ENCODE measurements at places on chromosomes 1 and 21.

GRCh38 chr1:41379738-41380130, 18.5 kb downstream of the FOXO6 start:
- DNase-seq = no peak

DNA sequence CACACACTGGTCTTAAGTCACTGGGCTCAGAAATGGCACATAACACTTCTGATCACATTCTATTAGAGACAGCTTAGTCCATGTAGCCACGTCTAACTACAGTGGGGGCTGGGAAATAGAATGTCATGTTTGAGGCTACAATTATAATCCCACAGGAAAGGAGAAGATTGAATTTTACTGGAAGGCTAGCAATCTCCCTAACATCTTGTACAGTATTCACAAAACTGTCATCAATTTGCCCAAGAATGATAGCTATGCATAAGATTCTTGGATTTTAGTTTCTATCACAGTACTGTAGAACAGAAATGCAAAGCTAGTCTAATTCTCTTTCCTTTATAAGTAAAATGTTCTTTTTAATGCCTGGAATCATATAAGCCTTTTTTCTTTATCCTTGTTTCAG, 12.7 kb upstream of the ZMYM6 start:
- DNase-seq = no peak

DNA sequence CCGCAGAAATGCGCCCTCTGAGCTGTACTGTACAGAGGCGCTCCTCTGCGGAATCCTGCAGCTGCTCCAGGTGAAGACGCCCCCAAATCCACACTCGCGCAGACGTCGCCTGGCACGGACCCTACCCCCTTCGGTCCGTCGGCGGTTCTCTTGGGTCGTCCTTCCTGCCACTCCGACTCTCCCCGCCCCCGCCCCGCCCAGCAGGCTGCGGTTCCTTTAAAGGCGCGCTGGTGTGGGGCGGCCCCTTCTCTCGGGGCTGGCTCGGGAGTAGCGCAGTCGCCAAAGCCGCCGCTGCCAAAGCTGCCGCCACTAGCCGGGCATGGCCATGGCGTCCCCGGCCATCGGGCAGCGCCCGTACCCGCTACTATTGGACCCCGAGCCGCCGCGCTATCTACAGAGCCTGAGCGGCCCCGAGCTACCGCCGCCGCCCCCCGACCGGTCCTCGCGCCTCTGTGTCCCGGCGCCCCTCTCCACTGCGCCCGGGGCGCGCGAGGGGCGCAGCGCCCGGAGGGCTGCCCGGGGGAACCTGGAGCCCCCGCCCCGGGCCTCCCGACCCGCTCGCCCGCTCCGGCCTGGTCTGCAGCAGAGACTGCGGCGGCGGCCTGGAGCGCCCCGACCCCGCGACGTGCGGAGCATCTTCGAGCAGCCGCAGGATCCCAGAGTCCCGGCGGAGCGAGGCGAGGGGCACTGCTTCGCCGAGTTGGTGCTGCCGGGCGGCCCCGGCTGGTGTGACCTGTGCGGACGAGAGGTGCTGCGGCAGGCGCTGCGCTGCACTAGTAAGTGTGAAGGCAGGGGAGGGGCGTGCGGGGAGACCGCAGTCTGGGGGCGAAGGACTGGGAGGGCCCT, at the start of gene RASSF5:
Gene RASSF5, plus strand, starts transcription at position 248 of the 846 bp plus-strand sequence. Its CDS starts 72 bp downstream, at position 320.
- peak; percentile 83 for DNase-seq

GRCh38 chr1:50418600-50419109, 4.6 kb downstream of the DMRTA2 start:
- DNase-seq = no peak

DNA sequence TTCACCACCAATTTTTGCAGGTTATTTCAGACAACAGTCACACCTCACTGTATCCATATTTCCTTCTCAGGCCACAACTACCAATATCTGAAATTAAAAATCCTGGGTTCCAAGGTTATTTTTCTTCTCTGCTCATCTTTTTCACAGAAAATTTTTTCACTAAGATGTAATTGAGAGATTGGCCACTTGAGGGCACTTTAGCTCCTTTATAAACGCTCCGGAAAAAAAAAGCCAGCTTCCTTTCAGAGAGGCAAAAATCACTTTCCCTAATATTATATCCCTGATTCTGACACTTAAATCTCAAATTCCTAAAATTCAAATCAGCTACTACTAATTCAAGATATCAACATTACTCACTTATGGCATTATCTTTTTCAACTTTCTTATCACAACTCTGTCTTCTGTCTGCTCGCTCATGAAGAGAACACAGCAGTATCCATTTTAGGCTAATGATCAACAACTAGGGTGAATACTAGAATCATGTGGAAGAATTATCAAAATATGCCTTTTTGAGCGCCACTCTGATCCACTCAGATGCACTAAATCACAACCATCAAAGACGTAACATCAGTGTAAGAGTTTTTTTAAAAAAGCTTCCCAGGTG, 101.4 kb upstream of the RGS1 start:
- peak; percentile 48 for DNase-seq

GRCh38 chr1:224897529-224898327, 31.7 kb upstream of the DNAH14 start:
- DNase-seq = no peak

DNA sequence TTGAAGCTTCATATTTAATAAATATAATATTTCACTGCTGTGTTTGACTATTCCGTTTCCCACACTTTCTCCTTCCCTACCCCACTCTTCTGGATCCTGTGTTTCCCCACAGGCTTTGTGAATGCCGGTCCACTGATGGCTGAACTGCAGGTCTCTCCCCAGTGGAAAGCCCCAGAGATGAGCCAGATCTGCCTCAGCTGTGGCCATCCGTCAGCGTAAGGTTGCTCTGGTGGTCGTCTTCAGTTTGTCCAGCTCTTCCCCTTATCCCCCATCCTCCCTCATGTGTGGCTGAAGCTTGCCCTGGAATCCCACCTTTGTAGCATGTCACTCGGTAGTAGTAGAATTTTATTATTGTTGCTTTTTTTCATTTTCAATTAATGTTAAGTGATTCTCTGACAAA, 11.4 kb downstream of the SMAP2 start:
- no peak for DNase-seq

GRCh38 chr21:45448810-45449657, 44.1 kb downstream of the COL18A1 start:
- DNase-seq = no peak

- no peak for DNase-seq
Observed at GRCh38 chr1:114554577-114554976, 26.8 kb downstream of the BCAS2 start.

GRCh38 chr21:41054018-41054578, 113.9 kb upstream of the BACE2 start:
- DNase-seq = no peak

DNA sequence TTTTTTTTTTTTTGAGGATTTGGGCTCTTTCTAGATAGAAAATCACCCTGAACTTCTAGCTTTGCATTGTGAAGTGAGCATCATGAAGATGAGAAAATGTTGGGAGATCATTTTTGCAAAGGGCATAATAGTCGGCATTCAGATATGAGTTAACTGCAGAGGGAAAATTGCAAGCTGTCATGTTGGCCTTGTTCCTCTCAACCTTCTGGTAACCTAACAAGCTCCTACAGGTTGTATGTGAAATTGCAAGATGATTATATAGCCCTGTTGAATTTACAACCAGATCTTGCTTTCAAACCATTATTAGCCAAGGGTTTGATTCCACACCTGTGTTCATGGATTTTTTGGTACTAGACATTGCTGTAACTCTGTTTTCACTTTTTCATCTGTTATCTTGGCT, 2.2 kb downstream of the ELOA start:
- DNase-seq = peak; percentile 40

- DNase-seq = no peak
Observed at GRCh38 chr1:7729761-7730160, 41.3 kb upstream of the VAMP3 start.

DNA sequence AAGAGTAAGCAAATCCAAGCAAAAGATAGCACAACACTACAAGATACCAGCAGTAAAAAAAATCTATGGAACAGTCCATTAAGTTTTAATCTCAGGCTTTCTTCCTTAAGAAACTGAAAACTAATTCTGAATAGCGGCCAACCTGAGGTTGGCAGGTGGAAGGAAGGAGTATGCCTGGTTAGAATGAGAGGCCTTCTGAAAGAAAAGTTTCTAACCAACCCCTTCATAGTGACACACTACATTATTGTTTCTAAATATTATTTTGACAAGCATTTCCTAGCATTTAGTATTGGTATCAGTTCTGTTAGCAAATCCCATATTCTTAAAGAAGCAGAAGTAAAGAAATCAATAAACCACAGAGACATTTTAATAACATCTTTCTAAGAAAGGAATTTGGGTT, 205.7 kb upstream of the PTBP2 start:
- DNase-seq = no peak

GRCh38 chr1:28147264-28148094, 29.0 kb downstream of the PTAFR start:
- no peak for DNase-seq

DNA sequence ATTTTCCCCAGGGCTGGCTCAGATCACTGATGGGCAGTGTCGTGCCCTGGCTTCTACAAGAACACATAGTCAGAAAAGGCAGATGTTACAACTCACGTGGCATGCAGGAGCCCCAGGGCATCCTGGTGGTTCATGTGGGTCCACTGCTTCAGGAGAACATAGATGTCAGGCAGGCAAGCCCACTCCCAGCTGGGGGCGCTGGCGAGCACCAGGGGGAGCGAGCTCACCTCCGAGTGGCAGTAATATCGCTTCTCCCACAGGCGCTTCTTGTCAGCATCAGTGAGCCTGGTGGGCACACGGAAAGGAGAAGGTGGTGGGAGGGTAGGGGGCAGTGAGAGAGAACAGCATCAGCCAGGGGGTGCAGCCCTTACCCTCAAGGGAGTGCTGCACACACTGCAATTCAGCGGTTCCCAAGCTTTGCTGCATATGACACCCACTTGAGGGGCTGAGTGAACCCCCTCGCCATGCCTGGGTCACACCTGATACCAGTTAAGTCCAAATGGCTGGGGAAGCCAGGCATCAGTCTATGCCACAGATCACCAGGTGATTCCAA, 34.3 kb upstream of the PPP1R15B start:
- DNase-seq = peak; percentile 52

DNA sequence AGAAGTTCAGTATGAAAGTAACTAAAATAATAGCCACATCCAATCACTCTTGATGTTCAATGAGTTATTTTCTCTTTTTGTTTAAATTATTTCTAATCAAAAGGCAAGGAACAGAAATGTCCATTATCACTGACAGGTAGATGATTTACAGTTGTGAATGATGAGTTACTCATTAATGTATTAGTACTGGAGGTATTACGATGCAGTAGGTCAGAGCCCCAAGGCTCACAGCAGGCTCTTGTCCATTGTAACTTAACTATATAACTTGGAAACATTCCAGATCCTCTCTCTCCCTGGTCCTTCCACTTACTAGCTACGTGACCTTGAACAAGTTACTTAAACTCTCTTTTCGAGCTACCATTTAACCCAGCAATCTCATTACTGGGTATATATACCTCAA, 39.5 kb downstream of the CRB1 start:
- no peak for DNase-seq

GRCh38 chr1:192632641-192633532, 3.1 kb upstream of the RGS13 start:
- no peak for DNase-seq

GRCh38 chr1:24643363-24644099, 429 bp downstream of the SRRM1 start:
- DNase-seq = no peak

DNA sequence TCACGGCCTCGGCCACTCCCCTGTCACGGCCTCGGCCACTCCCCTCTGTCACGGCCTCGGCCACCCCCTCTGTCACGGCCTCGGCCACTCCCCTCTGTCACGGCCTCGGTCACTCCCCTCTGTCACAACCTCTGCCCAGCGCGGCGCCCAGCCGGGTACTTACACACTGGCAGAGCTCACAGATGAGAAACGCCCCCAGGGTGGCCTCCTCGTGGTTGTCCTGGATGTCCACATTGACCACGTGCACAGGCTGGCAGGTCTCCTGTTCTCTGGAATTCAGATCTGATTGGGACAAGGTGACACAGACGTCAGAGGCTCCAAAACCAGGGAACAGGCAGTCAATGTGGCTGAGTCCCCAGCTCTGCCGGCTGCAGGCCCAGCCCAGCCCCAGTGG, 3.3 kb upstream of the TMEM240 start:
- DNase-seq = no peak

GRCh38 chr1:200965111-200965805, 58.3 kb downstream of the KIF21B start:
- DNase-seq = no peak

DNA sequence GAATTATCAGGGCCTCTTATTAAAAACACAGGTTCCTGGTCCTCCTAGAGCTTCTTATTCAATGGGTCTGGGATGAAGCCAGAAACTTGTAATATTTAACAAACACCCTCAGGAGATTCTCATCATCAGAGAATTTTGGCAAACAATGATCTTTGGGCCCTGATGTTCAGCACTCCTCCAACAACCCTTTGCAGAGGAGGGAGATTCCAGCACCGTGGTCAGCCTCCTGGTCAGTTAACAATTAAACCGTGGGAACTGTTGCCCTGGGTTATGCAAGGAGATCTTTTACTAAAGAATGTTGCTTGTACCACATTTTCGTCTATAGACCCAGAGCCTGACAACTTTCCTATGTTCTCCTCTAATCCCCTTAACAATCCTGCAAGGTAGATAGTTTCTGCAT, 294.4 kb downstream of the PLPP3 start:
- DNase-seq = no peak

GRCh38 chr1:30041741-30042437, 681.5 kb downstream of the MATN1 start:
- DNase-seq = no peak

DNA sequence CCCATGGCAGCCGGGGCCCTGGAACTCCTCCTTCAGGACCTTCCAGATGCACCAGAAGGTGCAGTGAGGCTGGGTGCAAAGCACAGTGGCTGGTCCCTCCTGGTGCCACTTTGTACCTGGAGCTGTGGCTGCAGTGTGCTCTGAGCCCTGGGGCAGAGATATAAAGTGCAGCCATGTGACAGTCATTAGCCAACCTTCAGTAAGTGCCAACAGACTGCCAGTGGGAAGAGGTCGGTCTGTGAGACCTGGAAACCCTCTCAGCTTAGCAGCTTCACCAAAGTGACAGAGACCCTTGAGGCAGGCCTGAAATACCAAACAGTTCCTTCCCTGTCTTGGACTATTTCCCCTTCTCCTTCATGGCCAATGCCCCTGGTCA, 26.7 kb upstream of the NGF start:
- no peak for DNase-seq

- DNase-seq = no peak
Observed at GRCh38 chr1:109621379-109622136, 1.9 kb downstream of the AMPD2 start.

- no peak for DNase-seq
Observed at GRCh38 chr1:210907251-210907805, 226.6 kb downstream of the KCNH1 start.

Measured in CD4-positive, alpha-beta T cell treated with Interleukin-17A for 1 hour (primary cell).